CD4-positive, alpha-beta T cell treated with Interleukin-4 for 4 hours (primary cell): ENCODE measurements at places on chromosomes 6 and 20.

- no peak for DNase-seq
Measured at GRCh38 chr6:131789219-131789618, 18.6 kb upstream of the ENPP1 start.

DNA sequence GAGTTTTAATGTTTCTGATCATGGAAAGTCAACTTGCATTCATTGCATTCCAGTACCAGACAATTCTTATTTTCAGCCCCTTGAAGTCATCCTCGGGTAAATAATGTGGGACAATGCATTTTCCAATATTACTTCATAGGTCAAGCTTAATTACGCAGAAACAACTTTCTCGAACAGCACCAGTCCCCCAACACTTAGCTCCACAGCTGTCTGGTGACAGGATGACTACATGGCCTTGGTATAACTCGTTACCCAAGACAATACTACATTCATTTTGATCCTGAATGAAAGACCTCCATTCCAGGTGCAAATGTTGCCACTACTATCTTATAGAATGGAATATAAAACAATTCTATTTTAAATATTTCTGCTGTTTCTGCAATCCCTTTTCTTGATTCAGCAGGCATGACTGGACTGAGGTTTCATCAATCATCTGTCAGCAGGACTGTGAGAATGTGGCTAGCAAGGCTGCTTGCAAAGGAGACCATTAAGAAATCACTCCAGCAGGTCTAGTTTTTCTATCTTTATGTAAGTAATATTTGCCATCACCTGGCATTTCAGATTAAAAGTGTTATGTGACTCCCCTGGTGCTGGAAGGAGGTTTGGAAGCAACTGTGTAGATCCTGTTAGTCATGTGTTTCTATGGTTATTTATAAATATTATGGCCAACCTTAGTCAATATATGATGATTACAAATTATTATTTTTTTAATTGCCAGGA is 147.9 kb downstream of the HAO1 start:
- DNase-seq = no peak

DNA sequence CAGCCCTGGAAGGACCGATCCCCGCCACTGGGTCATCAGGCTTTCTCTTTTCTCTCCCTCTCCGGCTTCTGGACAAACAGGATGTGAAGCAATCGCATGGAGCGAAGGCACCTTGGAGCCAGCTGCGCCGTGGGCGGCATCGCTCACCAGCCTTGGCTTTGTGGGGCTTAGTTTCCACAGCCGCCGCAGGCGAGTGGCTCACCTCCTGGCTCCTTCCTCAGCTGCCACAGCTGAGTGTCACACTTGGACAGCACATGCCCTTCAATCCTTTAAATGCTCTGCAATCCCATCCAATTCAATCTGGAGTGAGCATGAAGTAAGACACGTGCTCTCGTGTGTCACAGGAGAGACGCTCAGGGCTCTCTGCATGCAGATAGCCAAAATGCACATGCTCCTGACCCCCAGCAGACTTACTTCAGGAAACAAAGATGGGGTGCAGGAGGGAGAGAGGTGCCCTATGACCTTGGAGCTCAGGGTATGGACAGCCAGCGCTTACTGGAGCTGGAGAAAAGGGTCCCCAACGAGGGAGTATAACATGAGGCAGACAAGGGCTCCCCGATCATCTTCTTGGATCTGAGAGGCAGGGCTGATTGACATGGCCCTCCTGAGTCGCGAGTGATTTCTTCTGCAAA is 70.9 kb downstream of the BMP7 start:
- DNase-seq = no peak

GRCh38 chr6:57075092-57075491 is 14.9 kb upstream of the ZNF451 start:
- DNase-seq = no peak

DNA sequence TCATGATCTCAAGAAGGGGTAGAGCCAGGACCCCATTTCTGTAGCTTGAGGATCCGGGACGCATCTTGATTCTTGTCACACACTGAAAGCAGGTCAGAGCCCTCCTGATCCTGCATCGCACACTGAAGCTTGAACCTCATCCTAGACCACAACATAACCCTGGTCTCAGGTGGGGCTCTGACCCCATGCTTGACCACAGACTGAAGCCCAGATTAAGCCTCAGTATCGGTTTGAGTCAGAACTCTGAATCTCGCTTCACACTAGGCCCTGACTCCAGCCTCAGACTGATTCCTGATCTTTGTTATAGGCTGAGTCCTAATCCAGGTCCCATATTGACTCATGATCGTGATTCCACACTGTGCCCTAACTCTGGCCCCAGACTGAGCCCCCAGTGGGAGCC is 8.5 kb upstream of the RSPO4 start:
- DNase-seq = no peak

- DNase-seq = no peak
Measured at GRCh38 chr6:157659536-157660271, 163.3 kb upstream of the SNX9 start.

- no peak for DNase-seq
Measured at GRCh38 chr20:44247131-44247571, at the start of gene GDAP1L1. Gene GDAP1L1, plus strand, starts transcription at chr20:44247308. Its CDS starts 27 bp downstream, at chr20:44247335.

- no peak for DNase-seq
Measured at GRCh38 chr6:134295953-134296553, 21.9 kb downstream of the SGK1 start.

DNA sequence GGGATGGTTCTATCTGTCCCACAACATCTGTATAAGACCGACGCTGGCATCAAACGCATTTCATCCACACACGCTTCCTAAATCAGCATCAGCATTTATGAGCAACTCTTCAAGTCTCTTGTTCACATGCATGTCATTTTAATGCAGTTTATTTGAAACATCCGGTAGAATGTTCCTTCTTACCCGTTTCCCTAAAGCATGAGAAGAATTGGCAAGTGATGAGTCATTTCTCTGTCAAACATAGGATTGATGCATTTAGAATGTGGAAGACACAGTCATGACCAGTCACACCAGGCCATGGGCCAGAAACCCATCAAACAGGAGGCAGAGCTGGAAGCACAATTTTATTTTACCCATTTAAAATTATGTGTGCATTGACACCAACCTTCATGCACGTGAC is 122.8 kb downstream of the UST start:
- DNase-seq = no peak

DNA sequence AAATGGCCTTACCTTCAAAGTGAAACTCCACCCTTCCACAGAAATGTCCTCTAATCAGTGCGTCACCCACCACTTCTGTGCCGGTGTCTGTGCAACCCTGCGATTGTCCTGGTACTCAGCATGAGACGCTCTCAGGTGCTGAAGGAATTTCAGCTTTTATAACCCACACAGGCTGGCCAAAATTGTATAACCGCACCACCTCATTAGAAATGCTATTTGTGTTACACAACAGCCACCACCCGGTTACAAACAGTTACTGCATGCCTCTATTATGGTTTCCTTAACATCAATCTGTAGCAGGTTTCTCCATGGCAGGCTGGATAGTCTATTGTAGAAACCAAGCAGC is 51.5 kb downstream of the SLC23A2 start:
- peak; percentile 80 for DNase-seq

GRCh38 chr6:156852858-156853216 is 75.7 kb downstream of the ARID1B start:
- DNase-seq = no peak

DNA sequence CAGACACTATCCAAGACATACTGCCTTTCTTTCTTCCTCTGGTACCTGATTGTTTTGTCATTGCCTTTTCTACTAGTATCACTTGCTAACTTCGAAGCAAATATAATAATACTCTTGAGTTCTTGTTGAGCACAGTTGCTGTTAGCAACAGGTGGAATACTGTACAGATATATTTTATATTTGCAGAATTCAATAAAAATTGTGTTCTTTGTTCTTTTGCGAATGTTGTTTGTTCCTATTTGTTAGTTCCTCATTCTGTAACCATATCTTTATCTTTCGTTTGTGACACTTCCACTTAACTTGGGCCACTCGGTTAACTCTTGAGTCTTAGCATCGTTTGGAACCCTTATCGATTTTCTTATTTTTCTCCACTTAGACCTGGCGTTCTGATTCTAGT is 868 bp downstream of the CYB5R4 start:
- no peak for DNase-seq

DNA sequence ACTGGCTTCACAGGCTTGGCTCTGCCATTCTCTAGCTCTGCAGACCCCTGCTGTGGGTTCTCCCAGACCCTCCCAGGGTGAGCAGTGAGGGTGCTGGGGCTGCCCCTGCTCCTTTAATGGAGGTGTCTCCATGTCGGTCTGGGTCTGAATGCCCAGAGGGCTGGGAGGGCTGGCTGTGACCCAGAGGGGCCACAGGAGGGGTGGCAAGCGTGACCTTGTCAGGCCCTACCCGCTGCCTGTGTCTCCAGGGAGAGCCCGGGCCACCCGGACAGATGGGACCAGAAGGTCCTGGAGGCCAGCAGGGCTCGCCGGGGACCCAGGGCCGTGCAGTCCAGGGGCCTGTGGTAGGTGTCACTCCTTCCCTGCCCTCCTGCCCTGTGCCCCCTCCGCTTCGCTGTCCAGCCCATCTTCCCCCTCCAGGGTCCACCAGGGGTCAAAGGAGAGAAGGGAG is 32.1 kb downstream of the COL20A1 start:
- DNase-seq = no peak

- no peak for DNase-seq
Measured at GRCh38 chr20:57802765-57803507, 93.1 kb upstream of the PMEPA1 start.
